CD4-positive, alpha-beta T cell (primary cell): ENCODE measurements at places on chromosomes 3 and 15.

DNA sequence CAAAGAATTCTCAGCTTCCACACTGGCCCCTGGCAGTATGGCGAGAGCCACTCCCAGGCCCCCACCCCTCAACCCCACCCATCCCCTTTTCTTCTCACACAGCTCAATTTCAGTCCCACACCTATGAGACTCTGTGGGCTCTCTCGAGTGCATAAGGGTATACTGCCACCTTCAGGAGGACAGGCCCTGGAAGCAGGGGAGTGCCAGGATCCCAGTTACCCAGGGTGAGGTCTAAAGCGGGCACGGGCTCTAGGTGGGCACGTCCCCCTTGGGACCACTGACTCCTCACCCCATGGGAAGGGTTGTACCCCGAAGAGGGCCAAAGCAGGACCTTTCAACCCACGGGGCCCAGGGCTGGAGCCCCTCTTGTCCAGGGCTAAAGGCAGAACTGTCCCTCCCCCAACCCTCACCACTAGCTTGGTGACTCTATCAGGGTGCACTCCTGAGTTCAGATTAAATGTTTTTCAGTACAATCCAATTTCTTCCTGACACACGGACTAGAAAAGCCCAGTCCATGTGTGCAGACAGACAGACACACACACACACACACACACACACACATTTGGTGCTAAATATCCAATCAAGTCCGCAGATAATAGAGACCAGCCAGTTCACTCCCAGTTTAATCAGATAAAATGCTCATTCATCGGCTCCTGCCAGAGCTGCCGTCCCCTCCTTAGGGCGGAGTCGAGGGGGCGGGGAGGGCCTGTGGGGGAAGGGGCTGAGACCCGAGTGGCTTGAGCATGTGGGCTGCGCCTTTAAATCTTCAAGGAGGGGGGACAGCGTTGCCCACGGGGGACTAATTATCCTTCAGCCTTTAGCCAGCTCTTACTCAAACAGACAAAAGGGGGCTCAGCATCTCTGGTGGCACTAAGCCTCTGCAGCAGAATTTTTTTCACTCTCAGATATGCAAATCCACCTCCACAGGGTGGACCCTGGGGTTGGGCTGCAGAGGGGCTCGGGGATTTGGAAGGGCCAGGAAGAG, 59.3 kb downstream of the CYP11A1 start:
- peak; percentile 49 for DNase-seq

GRCh38 chr3:14204515-14205284, 26.1 kb downstream of the LSM3 start:
- no peak for DNase-seq

- DNase-seq, result no peak
These were observed 40.5 kb downstream of the ARMC8 start for GRCh38 chr3:138227650-138228049.

DNA sequence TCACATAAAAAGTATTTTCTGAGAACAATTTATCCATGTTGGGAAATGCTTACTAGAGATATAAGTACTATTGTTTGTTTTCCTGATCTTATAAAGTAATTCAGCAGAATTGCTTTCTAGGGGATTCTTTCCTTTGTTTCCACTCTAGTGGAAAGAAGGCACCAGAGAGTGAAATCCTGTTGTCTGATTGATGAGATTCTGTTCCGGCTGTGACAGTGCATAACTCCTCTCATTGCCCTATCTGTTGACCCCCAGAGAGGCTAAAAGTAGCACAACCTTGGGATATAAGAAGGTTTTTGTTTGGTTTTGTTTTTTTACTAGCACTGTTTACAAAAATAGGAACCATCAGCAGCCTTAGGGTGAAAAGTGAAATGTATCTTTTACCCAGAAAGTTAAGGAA, 114.1 kb downstream of the ALCAM start:
- no peak for DNase-seq

DNA sequence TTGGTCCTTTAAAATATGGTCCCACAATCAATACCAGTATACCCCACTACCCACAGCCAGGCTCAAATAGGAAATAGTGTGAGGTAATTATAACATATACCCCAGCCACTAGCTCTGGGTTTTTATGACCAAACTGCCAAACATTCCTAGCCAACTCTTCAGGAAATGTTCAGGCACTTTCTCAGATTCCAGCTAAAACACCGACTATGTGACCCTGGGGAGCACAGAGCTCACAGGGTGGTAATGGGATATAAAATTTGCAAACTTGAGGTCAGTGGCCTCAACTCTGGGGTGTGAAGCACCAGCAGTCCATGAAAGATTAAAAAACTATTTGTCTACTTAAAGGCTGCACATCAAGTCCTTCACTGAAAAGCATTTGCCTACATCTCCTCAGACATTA, 12.9 kb downstream of the FBN1 start:
- no peak for DNase-seq

GRCh38 chr15:80948651-80949292, 40.8 kb downstream of the MESD start:
- no peak for DNase-seq

- DNase-seq, result no peak
These were observed 271.2 kb downstream of the RBMS3 start for GRCh38 chr3:29552051-29552450.

GRCh38 chr3:69288161-69288895, 97.6 kb downstream of the FRMD4B start:
- no peak for DNase-seq

DNA sequence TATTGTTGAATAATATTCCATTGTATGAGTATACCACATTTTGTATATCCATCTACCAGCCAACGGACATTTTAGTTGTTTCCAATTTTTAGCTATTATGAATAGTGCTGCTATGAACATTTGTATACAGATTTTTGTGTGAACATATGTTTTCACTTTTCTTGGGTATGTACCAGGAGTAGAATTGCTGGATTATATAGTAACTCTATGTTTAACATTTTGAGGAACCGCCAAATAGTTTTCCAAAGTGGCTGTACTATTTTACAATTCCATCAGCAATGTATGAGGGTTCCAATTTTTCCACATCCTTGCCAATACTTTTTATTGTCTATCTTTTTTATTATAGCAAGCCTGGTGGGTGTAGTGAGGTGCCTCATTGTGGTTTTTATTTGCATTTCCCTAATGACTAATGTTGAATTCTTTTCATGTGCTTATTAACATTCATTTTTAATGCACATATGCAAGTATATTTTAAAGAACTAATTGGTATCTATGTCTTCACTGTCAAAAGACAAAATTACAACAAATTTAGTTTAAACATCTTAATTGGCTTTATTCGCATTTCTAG, 77.5 kb upstream of the PIAS1 start:
- DNase-seq, result no peak

DNA sequence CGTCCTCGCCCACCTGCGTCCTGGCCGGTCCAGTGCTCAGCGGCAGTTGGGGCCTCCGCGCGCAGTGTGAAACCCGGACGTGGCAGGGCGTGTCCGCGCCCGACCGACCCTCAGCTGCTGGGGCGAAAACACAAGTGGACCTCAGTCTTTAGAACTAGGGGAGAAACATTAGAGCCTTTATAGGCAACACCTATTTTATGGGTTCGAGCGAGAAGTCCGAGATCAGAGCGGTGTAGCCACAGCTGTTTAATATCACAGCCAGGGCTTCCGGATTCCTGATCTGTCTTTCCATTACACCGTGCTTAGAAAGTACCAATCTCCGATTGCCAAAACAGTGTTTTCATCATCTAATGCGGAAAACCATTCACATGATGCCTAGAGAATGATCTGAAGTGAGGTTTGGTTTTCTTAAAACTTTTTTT, 506 bp downstream of the RAD51 start:
- DNase-seq, result peak; percentile 35

DNA sequence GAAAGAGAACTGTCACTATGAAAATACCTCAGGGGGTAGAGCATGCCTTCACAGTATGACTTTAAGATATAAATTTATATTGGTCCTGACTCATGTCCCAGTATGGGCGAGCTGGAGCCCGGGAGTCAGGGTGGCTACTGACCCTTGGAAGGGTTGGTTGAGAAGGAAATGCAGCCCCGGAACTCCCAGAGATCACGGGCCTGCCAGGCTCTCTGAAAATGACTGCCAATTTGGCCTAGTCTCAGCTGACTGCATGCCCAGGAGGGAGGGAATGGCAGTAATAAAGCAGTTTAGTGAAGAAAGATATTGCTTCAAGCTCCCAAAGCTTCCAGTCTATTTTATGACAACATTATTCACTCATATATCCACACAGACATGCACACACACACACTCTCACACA, 299.0 kb downstream of the NR2F2 start:
- no peak for DNase-seq

DNA sequence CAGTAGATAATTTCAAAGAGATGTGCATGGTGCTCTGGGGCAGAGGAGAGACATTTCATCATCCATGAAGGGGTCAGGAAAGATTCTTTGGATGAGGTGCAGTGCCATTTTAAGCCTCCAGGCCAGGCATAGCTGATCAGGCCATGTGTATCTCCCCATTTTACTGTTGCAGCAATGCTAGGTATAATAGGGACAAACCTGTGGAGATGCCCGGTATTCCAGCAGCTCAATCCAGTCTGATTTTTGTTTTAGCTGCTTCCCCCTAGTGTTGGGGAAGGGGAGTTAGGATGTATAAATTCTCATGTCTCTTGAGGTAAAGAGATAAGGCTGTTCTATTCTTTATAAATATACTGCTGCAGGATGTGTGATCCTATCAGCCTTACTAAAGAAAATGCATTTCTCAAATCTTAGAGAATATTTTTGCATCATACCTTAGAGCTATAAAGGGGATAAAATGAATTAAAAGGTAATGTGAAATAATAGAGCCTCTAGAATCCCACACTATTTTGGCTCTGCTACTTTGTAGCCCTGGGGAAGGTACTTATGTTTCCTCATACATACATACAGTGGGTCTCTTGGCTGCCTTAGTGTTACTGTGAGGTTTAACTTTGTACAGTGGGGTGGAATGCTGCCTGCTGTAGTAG, 5.2 kb downstream of the CDV3 start:
- DNase-seq, result no peak

GRCh38 chr3:127658234-127658633, 14.5 kb upstream of the ABTB1 start:
- no peak for DNase-seq

- DNase-seq, result no peak
These were observed 93.4 kb downstream of the CHCHD4 start for GRCh38 chr3:14031271-14031670.

- DNase-seq, result no peak
These were observed 282.6 kb downstream of the KLF13 start for GRCh38 chr15:31609258-31609681.

GRCh38 chr3:170132335-170132734, 49.2 kb downstream of the PHC3 start:
- DNase-seq, result no peak

- no peak for DNase-seq
These were observed 276.8 kb downstream of the ULK4 start for GRCh38 chr3:41684797-41685735.

GRCh38 chr3:58725326-58725853, 58.8 kb upstream of the FAM3D start:
- DNase-seq, result no peak

- no peak for DNase-seq
These were observed 462.0 kb downstream of the PDCD6IP start for GRCh38 chr3:34260271-34261000.

GRCh38 chr3:16406579-16406978, 106.9 kb downstream of the RFTN1 start:
- no peak for DNase-seq

DNA sequence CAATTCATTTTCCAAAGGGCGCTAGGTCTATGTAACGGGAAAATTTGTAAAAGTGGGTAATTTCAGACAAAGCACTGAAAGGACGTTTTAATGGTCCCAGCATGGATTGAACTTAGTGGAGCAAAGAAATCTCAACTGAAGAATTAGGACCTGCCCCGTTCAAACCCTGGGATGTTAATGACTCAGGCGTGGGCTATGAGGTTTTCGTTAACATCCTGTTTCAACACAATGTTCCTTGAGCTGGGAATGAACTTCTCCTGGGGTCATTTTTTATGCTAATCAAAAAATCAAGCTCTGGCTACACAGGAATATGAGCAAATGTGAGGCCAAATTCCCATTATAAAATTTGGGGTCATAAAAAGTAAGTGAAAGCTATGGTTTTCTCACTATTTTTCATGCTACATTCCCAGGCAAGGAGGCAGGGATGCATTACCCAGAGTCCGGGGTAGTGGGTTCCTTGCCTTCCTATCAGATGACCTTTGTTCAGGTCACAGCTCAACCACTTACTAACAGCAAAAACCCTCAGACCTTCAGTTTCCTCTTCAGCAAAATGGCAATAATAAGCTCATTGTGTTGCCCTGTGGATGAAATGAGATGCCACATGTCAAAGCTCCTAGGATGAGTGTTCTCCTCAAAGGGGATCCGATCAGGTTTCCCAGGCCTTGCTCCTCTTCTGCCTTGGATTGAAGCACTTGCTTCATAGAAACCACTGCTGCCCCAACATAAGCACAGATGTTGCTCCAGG, 271.4 kb downstream of the ARRDC4 start:
- no peak for DNase-seq

- no peak for DNase-seq
These were observed 299.5 kb downstream of the IL5RA start for GRCh38 chr3:2810723-2811122.

DNA sequence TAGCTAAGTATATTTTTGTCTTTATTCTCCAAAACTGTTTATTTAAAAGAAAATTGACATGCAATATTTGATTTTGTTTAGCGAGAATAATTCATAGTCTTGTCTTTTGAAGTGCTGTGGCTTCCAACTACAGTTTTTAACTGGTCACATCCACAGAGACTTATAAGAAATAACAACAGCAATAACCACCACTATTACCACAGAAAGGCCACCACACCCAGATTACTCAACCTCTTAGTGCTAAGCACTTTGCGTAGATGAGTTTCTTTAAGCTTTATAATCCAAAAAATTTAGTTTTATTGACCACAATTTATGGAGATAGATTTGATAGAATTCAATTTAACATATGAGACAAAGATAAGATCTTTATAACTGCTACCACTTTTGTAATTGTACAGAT, 468.4 kb upstream of the UBE2E2 start:
- DNase-seq, result no peak

- DNase-seq, result no peak
These were observed 856 bp downstream of the NPAP1 start for GRCh38 chr15:24676431-24676830.
